Activated T-cell treated with anti-CD3 and anti-CD28 coated beads for 1 hour (primary cell): ENCODE measurements at places on chromosomes 1 and 21.

GRCh38 chr1:60428127-60428526, 354.6 kb upstream of the C1orf87 start:
- no peak for DNase-seq

- no peak for DNase-seq
Measured at GRCh38 chr1:44315521-44315920, 39.5 kb downstream of the ERI3 start.

- no peak for DNase-seq
Measured at GRCh38 chr1:231134624-231135023, 27.2 kb upstream of the TRIM67 start.

DNA sequence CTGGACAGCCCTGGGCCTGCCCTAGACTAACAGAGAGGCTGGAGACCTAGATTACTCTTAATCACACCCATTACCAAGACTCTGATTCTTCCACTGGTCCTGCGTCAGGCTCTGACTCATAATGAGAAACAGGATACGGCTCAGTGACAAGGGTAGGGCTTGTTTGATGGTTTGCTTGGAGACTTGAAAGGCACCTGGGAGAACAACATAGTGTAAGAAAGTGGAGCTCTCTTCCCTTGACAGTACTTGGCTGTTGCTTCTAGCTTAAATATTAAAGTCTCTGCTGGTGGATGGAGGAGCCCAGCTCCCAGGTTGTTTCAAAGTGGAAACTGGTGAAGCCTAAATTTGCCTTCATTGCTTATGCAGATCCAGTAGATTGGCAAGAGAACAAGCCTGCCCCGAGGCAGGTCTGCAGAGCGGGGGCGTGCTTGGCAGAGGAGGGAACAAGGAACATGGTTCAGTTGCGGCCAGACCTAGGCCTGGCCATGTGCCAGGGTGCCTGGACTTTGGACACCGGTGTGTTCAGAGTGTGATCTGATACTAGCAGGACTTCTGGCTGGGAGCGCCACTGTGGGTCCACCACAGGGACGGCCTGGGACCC, 480.6 kb downstream of the CAMTA1 start:
- DNase-seq = no peak

- DNase-seq = no peak
Measured at GRCh38 chr1:110360431-110360830, 21.3 kb downstream of the RBM15 start.

DNA sequence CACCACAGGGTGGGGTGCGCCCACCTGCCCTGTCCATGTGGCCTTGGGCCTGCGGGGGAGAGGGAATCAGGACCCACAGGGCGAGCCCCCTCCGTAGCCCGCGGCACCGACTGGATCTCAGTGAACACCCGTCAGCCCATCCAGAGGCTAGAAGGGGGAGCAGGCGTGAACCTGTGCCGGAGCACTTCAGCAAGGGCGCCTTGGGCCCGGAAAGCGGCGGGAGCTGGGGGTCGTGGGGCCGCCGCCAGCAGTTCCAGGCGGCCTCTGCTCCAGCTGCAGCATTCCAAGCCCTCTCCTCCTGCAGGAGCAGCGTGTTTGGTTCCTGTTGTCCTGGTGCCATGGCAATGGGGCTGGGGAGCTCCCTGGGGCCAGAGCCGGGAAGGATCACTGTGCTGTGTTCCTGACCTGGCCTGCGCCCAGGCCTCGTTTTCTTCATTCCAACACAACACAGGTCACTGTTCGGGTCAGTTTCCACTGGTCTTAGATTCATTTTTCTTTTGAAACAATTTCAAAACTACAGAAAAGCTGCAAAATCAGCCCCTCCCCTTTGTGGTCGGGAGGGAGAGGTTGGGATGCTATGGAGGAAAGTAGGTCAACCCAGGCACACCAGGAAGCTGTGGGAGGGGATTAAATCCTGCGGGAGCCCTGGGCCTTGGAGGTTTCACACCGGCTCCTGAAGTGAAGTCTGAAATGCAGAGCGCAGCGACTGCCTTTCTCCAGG, 18.8 kb downstream of the SLX9 start:
- DNase-seq = no peak

- no peak for DNase-seq
Measured at GRCh38 chr1:201318504-201319340, 35.4 kb downstream of the PKP1 start.

DNA sequence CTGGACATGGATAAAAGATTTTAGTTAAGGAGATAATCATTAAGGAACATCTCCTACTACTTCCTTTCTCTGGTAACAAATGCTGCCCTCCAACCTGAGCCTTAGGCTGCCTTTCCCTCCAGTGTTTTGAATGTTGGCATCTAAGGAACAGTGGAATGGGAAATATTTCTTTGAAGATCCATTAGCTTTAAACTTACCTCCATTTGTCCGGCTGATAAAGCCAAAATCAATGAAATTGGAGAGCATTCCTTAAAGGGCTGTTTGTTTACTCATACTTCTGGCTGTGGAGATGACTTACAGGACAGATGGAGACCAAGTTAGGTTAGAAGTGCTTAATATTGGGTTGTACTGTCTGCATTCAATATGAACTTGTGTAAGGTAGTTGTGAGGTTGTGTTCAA, 439.1 kb downstream of the PLA2G4A start:
- no peak for DNase-seq

DNA sequence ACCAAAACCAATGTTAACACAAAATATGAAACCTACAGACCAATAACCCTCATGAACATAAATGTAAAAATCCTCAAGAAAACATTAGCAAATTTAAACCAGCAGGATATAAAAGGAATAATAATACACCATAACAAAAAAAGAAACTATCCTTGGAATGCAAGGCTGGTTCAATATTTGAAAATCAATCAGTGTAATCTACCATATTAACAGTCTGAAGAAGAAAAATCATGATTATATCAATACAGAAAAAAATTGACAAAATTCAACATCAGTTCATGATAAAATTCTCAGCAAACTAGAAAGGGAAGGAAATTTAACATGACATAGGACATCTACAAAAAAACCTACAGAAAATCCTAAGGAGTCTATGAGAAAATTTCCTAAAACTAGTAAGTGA, 19.8 kb downstream of the PRMT2 start:
- DNase-seq = no peak

- no peak for DNase-seq
Measured at GRCh38 chr21:45639206-45640000, 4.1 kb upstream of the PCBP3 start.
